ENCODE measurements at places on chromosomes 2 and 18. TPM values are rescaled to one million over a fixed set of nuclear protein-coding genes. Genes with fewer than 3 reads are reported as not detected.

Gene SLC25A12
- total RNA-seq: 13.4 TPM

Gene KIF5C
- 0.28 TPM for total RNA-seq

Gene MROH2A
- total RNA-seq: 0.23 TPM

Gene IL37
- total RNA-seq: not detected

Gene SCG2
- 0.94 TPM for total RNA-seq

Gene CAVIN2
- 45.9 TPM for total RNA-seq

Gene GRB14
- 5.1 TPM for total RNA-seq

Gene SP140
- total RNA-seq: not detected

Gene C2orf66
- total RNA-seq: 0.08 TPM

Gene TUBA3E
- total RNA-seq: 6.9 TPM

Gene KLF7
- 28.8 TPM for total RNA-seq

Gene CDCA7
- 45.3 TPM for total RNA-seq

Gene CPS1
- 16.3 TPM for total RNA-seq

Gene LPIN2
- total RNA-seq: 17.3 TPM

Gene FAM110C
- total RNA-seq: 0.40 TPM

Gene QPCT
- total RNA-seq: 20.8 TPM

Gene TMEM237
- 18.2 TPM for total RNA-seq

Gene DYSF
- total RNA-seq: 0.55 TPM

Gene LOXHD1
- not detected for total RNA-seq

Gene SIX2
- total RNA-seq: 2.8 TPM

Gene TDRD15
- total RNA-seq: not detected

Gene GAL3ST2
- total RNA-seq: 0.22 TPM

Gene TSPYL6
- not detected for total RNA-seq

Gene ANKRD53
- total RNA-seq: 0.09 TPM

Gene STRN
- 16.6 TPM for total RNA-seq

Gene CD8A
- total RNA-seq: 0.18 TPM

Gene SNTG2
- not detected for total RNA-seq

Gene SATB2
- 2.7 TPM for total RNA-seq

Gene ERFE
- total RNA-seq: 7.6 TPM

Gene RGPD3
- total RNA-seq: 0.16 TPM

Gene GPR55
- total RNA-seq: not detected

Gene REG3G
- total RNA-seq: not detected

Gene RAB17
- total RNA-seq: 0.28 TPM

Gene DSG1
- total RNA-seq: not detected

Gene UGT1A5
- 0.09 TPM for total RNA-seq

Gene SKA1
- total RNA-seq: 11.3 TPM

Gene LDAH
- 18.7 TPM for total RNA-seq

Gene IL18R1
- 1.0 TPM for total RNA-seq

Gene IL36RN
- total RNA-seq: 0.02 TPM

Gene FIGN
- 2.1 TPM for total RNA-seq

Gene HAAO
- total RNA-seq: not detected

Gene TBR1
- 0.05 TPM for total RNA-seq

Gene ATP5MC3
- 495 TPM for total RNA-seq

Gene L3MBTL4
- 0.05 TPM for total RNA-seq

Gene DCC
- not detected for total RNA-seq

Gene MTIF2
- total RNA-seq: 36.5 TPM

All from A549 treated with AZD2906 at 1 μM for 4 hours (cell line).